ENCODE measurements at places on chromosomes 12 and 14.
A peak's percentile ranks its signal among the peaks of the same experiment; 100 is the strongest.

DNA sequence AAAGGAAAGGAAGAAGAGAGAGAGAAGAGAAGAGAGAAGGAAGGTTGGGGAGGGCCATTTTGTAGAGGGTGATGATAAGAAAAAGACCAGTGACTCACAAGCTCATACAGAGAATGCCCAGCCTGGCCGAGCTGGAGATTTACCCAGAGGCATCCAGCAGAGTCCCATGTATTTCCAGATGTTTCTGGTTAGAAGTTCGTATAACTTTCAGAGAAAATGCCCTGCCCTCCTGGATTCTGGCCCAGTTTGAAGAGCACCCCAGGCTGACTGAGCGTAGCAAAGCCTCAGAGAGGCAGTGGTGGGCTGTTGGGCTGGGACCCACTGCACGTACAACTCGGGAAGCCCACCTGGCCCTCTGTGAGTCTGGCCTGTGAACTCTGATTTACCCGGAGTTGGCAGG, 221.8 kb downstream of the SLC41A2 start:
- no peak for DNase-seq

GRCh38 chr12:49863946-49864797, 21.3 kb upstream of the BCDIN3D start:
- no peak for DNase-seq

DNA sequence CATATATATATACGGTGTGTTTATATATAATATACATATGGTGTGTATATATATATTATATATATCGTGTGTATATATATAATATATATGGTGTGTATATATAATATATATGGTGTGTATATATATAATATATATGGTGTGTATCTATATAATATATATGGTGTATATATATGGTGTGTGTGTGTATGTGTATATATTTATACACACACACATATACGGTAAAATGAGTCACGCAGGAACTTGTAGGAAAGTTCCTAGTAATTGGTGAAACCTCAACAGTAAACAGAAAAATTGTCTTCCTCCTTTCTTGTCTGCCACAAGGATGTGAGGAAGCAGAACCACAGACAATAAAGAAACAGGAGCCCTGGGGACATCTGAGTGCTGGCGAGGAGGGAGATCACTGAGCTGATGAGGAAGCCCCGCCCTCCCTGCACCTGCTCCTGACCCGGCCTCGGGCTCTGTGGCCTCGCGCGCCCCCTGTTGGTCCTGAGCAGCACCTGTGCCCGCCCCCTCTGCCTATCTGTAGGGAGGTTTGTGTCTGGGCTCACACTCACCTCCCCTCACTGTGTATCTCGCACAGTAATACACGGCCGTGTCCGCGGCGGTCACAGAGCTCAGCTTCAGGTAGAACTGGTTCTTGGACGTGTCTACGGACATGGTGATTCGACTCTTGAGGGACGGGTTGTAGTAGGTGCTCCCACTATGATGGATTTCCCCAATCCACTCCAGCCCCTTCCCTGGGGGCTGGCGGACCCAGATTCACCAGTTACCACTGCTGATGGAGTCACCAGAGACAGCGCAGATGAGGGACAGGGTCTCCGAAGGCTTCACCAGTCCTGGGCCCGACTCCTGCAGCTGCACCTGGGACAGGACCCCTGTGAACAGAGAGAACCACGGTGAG, 1079.4 kb downstream of the TMEM121 start:
- peak; percentile 74 for DNase-seq

GRCh38 chr12:127260999-127261398, 1006.0 kb upstream of the TMEM132C start:
- DNase-seq = no peak

GRCh38 chr14:105143451-105144025, 25.0 kb downstream of the JAG2 start:
- DNase-seq = no peak

DNA sequence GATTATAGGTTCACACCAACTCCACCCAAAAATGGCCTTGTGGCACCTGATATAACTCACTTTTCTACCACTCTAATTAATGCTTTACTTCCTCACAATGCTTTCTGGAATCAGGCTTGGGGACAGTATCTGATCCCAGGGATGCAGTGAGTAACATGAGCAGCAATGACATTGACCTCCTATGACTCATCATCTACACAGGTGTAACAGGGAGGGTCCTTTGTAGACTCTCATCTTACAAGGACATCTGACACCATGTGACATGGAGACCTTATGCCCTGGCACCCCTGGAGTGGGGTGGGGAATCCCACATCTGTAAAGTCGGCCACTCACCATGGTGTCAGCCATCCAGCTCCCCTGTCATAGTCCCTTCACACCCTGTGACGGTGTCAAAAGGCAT, 586.4 kb downstream of the MED13L start:
- DNase-seq = no peak

DNA sequence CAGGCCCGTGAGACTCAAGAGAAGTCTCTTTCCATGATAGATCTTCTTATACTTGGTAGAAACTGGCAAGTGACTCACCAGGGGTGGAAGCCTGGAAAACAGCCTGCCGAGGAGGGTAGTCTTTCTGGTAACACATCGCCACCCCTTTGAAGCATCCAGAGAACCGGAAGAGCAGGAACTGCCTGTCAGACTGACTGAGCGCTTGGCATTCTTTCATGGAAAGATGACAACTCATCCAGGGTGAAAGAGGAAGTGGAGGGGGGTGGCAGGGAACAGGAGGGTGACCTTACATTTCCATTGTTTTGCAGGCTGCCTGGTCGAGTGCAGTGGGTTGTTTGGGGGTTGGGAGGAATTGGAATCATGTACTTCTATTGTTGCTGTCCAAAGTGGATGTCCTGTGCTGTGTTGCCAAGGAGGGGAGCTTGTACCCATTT, 34.5 kb downstream of the PRKCH start:
- DNase-seq = no peak

GRCh38 chr14:36256126-36256801, 64.2 kb downstream of the MBIP start:
- no peak for DNase-seq

GRCh38 chr12:46660719-46661109, 165.1 kb downstream of the SLC38A4 start:
- DNase-seq = no peak

DNA sequence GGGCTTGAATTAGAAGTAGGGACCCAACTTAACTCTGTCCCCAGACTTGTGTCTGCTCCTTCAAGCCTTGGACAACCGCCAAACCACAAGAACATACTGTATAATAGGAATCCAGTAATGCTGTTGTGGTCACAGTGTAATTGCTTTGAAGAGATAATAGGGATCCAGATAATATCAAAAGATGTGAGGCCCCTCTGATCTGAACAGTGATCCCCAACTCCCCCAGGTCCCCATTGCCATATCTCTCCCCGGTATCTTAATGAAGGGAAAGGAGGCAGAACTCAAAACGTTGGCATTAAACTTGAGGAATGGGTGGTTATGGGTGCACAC, 8.5 kb upstream of the PLEKHH1 start:
- no peak for DNase-seq

- no peak for DNase-seq
These were observed at the start of gene HVCN1 for GRCh38 chr12:110688446-110689280. Gene HVCN1 (minus strand): TSS chr12:110689115. CDS start chr12:110683245, 5,870 bp downstream.

GRCh38 chr12:75177997-75178396, 31.6 kb downstream of the KCNC2 start:
- no peak for DNase-seq

All from activated T-cell treated with anti-CD3 and anti-CD28 coated beads for 4 hours (primary cell).